ENCODE measurements at places on chromosomes 5 and 9. TPM values are rescaled to one million over a fixed set of nuclear protein-coding genes. Genes with fewer than 3 reads are reported as not detected.

DNA sequence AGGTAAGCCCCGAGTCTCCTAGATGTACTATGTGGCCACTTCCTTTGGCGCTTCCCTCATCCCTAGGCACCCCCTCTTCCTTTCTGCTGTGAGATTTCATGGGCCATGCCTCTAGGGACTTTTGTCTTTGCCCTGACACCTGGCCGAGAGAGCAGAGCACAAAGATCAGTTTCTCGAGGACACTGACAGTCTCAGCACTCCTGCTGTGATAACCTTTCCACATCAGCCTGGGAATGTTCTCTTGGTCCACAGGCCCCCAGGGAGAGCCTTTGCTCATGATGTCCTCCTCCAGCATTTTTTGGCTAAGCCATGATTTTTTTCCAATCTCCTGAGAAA is 127.0 kb upstream of the CPEB4 start:
- DNase-seq, result no peak
- no peaks in the 10 kb centered on the region for H3K4me1 ChIP-seq

DNA sequence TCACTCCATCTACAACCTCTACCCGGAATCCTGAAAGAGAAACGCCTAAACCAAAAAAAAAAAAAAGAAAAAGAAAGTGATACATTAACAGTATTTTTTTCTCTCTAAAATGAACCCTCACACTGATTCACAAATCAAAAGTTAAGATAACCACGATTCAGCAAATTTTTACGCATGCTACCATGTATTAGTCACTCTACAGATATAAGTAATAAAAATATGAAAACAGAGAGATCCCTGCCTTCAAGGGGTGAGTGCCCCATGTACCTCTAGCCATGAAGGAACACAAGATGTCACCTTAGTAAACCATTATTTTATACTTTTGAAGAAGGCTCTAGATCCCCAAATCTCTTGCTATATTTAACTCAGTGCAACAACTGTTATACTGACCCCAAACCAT is 33.4 kb downstream of the CEMIP2 start:
- no peak for DNase-seq
- H3K27ac ChIP-seq, result peak overlapping the region; percentile 20
- no peaks in the 10 kb centered on the region for H3K27me3 ChIP-seq
- H3K36me3 ChIP-seq, result peaks cover 33% of the 10 kb centered on the region
- peaks cover 10% of the 10 kb centered on the region for H3K4me1 ChIP-seq

DNA sequence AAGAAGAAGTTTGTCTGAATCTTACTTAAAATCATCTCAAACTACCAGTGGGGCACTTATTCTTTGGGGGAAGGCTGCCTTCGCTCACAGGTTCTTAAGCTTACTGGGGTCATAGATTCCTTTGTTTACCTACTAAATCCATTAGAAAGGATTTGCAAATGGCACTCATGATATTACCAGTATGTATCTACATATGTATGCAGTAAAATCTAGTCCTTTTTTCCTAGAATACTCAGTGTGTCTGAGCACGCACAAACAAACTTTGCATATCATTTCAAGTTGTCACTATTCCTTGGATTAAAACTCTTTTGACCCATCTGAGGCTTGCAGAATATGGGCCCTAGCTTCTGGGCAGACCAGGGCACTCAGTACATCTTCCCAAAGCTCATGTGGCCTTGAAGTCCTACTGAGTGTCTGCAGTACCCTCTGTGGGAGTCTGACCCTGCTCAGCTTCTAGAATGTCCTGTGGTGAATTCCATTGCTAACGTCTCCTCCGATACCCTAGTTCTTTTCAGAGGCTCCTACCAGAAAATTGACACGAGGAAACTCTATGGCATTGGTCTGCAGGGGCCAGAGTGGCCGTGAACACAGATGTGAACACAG is 297.9 kb downstream of the SLIT3 start:
- no peak for DNase-seq
- H3K27ac ChIP-seq, result no peak overlapping the region
- H3K36me3 ChIP-seq, result no peaks in the 10 kb centered on the region
- no peaks in the 10 kb centered on the region for H3K4me1 ChIP-seq
- peaks cover 3% of the 10 kb centered on the region for H3K27me3 ChIP-seq

DNA sequence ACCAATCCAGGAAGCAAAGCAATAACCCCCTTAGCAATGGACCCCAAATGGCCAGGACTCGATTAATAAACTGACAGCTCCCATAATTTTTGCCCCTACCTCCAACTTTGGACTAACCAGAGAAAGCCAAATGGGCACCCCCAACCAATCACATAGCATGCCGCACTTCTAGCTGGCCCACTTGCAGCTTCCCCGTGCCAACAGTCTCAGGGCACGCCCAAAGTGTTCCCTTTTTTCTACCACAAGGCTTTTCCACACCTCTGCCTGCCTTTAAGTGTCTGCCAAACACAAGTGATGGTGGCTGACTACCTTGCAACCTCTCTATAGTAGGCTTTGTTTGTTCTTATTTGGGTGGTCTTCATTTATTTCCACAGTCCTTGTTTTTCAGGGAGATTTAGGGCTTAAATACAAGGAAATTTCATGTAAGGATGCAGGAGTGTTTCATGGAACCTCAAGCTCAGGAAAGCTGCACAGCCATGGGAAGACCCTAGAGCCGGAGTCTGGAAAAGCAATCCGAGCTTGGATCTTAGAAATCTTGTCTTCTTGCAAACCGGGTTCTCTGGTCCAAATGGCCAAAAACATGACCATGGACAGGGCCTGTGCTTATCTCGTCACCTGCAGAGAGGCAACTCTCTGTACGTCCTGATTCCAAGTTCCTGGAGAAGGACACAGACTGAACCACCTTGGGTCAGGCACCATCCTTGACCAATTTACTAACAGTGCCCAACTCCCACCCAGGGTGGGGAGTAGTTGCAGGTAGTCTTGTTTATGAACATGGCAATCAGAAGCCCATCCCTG is 89.2 kb downstream of the THBS4 start:
- no peak overlapping the region for H3K27ac ChIP-seq
- no peak for DNase-seq
- no peak overlapping the region for H3K4me3 ChIP-seq
- peaks cover 42% of the 10 kb centered on the region for H3K4me1 ChIP-seq

GRCh38 chr5:133244242-133244641 is 192.4 kb downstream of the HSPA4 start:
- peaks cover 14% of the 10 kb centered on the region for H3K4me1 ChIP-seq
- H3K36me3 ChIP-seq, result no peaks in the 10 kb centered on the region
- H3K27me3 ChIP-seq, result no peaks in the 10 kb centered on the region
- DNase-seq, result peak; percentile 27

- DNase-seq, result no peak
- no peak overlapping the region for H3K4me3 ChIP-seq
- no peaks in the 10 kb centered on the region for H3K27me3 ChIP-seq
- no peaks in the 10 kb centered on the region for H3K36me3 ChIP-seq
These were observed 192.4 kb upstream of the KLF4 start for GRCh38 chr9:107681988-107682387.

The PCDHB9 gene
- not detected for total RNA-seq
